Hematopoietic multipotent progenitor cell treated with erythropoietin and hydrocortisone succinate and interleukin-3 and kit ligand, for 8 days (in vitro differentiated cells): ENCODE measurements at places on chromosomes 2 and 18.
A peak's percentile ranks its signal among the peaks of the same experiment; 100 is the strongest.

- no peak for DNase-seq
These were observed 109.9 kb downstream of the GAREM1 start for GRCh38 chr18:32360682-32361345.

DNA sequence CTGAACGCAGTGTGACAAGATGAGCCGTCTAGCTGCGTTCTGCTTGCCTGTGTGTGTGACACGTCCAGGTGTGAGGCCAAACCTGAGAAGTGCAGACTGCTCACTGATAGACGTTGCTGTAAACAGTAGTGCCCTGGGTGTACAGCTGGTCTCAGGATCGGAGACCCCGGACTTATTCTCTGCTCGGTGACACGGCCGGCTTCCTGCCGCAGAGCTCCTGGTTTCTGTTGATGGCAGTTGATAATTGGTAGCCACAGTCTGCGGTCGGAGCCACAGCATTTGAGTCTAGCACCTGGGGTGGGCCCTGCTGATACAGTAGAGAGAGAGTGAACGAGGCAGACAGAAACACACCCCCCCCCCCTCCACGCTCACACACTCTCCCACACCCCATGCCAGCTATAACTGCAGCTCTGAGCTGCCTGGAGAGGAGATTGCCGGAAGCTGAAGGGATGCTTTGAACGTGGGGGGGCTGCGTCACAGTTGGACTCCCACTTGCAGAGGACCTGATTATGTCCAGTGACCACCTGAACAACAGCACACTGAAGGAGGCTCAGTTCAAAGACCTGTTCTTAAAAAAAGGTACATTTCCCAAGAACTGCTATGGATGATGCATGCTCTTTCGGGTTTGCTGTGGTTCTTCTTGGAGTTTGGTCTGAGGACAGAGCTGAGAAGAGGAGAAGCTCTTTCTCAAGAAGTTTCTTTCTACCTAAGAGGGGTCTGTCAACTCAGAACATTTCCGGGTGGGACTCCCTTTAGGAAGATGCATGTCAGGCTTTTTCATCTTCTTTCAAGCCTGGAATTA lies 114.0 kb downstream of the FAM210A start:
- peak; percentile 84 for DNase-seq

DNA sequence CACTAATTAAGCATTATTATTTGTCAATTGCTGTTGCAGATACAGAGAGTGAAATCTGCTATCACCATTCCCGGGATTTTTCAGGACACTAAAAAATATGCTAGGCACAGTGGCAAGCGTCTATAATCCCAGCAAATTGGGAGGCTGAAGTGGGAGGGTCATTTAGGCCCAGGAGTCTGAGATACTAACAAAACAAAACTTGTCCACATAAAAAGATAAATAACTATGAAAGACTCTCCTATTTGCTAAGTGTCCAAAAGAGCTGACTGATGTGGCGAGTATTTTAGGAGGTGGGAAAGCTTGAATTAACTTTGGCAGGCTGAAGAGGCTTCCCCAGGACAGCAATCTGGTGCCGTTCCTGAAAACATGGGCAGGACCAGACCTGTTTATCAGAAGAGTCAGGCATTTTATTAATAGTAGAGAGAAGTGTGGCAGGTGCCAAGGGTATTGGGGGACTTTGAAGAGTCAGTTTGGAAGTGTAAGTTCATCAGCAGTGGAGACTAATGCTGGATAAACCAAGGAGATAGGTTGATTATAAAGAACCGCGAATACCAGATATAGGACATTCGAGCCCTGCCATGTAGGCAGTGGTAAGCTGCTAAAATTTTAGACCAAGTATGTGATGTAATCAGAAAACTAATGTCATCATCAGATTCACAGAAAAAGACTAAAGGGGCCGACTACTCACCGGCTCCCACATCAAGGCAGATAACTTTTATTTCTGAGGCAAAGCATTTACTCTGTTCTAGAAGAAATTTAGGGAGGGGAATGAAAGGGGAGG lies 201.8 kb downstream of the EPHA4 start:
- no peak for DNase-seq

- DNase-seq, result no peak
These were observed 627 bp downstream of the WDCP start for GRCh38 chr2:24046599-24046929.

GRCh38 chr18:77985526-77986281 lies 736.1 kb downstream of the GALR1 start:
- no peak for DNase-seq

DNA sequence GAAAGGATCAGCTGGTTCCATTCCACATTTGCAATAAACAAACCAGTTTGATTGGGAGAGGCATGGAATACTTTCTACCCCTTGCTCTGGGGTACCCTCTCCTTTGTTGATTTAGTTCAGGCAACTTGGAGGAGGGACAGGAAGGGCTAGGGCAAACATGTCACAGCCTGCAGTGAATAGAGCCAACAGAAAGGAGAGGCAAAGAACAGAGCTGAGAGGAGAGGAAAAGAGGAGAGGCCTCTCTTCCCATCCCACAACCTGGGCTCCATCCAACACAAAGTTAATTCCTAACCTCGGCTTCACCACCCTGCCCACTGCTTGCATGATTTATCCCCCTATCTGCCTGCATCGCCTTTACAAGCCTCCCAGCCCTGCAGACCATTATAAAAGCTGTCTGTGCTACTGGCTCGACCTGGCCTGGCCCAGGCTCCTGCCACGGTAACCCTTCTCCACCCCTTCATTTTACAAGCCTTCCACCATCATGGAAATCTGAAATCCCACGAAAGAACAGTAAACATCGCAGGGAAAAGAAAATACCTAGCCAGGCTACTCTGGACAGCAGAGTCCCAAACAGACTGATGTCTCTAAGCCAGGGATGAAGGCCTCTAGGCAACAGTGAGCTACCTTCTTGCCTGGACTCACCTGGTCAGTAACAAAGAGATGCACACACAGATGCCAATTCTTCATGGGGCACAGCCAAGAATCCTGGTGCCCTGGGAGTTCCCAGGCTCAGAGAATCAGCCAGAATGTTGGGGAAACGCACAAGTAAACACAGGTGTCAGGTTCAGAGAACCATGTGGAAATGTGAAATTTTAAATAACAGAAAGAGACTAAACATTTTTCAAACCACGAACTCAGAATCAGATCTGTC lies 43.6 kb downstream of the NHEJ1 start:
- no peak for DNase-seq

- DNase-seq, result no peak
These were observed 166.2 kb downstream of the TDRD15 start for GRCh38 chr2:21289989-21290388.

DNA sequence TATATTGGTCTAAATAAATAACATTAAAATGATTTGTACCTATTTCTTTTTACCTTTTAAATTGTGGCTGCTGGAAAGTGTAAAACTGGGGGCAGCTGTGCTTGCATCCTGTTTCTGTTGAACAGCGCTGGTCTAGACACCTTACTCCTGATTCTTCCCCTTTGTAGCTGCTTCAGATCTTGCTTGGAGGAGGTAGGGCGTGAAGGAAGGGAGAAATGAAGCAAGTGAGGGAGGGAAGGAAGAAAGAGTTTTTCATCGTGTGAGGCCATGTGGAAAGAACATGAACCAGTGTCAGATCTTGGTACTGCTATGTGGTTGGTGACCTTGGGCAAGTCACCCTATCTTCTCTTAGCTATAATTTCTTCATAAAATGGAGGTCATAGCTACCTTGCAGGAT lies 89.0 kb upstream of the SEC11C start:
- DNase-seq, result no peak

DNA sequence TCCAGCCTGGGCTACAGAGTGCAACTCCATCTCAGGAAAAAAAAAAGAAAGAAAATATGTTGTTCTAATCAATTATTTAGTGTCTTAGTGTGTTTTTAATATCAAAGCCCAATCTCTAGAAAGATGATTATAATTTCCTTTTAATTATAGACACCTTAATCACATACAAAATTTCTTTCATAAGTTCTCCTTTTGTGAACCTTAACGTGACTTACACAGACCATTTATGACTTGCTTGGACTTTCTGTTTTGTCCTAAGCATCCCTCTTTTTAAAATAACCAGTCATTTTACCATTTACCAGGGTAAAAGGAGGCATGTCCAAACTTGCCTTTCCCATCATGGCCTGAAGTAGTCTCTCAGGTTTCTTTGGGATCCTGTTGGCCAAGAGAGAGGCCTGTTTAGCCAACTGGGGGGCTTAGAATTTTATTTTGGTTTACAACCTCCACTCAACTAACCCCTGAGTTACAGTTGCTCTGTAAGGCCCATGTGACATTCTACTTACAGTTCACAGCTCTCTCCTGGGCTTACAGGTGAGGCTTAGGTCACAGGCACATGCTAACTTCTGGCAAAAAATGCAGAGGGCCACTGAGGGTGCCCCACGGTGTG lies 23.9 kb upstream of the GPR155 start:
- peak; percentile 19 for DNase-seq

GRCh38 chr2:215765729-215766360 lies 247.5 kb downstream of the MREG start:
- no peak for DNase-seq

DNA sequence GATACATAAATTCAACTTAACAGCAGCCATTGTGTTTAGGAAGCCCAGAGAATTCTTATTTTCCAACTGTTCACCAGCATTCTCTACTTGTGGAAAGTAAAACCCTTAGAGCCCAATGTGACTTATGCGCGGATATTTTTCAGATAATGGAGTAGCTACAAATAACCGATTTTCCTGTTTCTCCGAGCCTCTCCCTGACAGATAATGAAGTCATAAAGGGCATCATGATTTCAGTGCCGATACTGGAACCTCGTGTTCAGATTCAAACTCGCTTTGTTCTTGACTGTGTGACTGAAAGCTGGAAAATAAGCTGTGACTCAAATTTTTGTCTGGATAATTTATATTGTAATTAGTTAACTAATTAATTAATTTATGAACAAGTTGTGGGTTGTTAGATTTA lies 228.2 kb downstream of the VAPA start:
- no peak for DNase-seq

- DNase-seq, result no peak
These were observed 63.4 kb upstream of the PLA2R1 start for GRCh38 chr2:160125828-160126227.

- DNase-seq, result no peak
These were observed 27.6 kb downstream of the INPP5D start for GRCh38 chr2:233087713-233088112.

- no peak for DNase-seq
These were observed 602.3 kb downstream of the TMEM182 start for GRCh38 chr2:103364177-103364576.

GRCh38 chr2:6531304-6531703 lies 334.4 kb downstream of the CMPK2 start:
- no peak for DNase-seq

DNA sequence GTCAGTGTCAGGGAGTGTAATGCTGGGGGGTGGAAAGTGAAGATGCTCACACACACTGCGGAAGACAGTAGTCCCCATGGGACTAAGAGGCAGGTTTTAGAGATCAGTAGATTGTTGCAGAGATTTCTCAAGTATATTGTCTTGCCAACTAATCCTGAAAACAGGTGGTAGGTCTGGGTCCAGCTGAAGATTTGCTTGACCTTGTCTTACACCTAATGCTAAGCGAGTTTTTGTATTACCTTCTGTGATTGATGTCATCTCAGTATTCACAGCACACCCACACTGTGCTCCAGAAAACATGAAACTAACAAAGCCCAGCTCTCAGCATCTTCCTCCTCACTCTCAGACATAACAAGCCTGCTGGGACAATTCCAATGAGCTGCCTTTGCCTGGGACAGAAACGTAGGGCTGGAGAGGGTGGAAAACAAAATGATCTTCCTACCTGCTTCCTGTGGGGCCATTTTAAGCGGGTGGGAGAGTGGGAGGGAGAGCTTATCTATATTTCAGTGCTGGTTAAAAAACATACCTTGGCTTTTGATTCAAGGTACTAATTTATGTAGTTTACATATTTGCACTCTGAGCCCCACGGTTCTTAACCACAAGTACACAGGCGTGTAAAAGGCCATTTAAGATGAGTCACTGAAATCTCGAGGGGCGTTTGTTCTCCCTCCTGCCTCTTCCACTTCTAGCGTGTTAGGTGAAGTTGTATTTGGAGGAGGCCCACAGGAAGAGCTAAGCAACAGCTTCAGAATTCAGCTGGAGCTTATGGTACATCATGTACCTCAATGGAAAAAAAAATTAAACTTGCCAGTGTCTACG lies 23.1 kb upstream of the RBMS1 start:
- DNase-seq, result no peak

GRCh38 chr18:48669991-48670750 lies 131.3 kb downstream of the CTIF start:
- no peak for DNase-seq

DNA sequence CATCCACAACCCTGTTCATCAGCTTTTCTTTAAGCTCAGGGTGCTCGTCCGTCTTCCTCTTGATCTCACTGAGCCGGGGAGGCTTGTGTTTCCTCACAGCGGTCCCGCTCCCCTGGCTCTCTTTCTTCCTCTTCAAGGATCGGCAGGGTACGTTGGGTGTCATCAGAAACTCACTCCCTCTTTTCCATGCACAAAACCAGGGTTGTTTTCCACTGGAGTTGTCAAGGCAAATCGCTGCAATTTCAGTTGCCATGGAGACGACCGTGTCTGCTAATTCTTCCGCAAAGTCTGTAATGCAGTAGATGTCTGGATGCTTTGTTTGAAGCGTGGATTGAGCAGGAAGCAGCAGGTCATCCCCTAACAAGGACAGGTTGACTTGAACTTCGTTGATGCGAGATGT lies 146.4 kb downstream of the DAW1 start:
- no peak for DNase-seq

DNA sequence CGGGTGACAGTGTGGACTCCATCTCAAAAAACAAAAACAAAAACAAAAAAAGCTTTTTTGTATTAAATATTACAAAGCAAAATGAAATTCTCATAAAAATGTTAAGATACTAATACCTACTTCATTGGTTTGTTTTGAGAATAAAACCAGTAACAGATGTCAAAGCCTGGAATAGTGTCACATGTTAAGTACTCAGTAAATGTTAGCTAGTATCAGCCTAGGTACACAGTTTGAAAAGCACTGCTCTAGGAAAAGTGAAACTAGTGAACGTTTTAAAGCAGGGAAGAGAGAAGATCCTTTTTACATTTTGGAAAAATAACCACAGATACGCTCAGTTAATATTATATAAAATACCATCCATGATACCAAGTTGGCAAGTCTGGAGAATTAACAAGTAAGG lies 37.1 kb upstream of the ADAM17 start:
- DNase-seq, result no peak

- DNase-seq, result no peak
These were observed 694.9 kb downstream of the KCNJ3 start for GRCh38 chr2:155393406-155393805.

DNA sequence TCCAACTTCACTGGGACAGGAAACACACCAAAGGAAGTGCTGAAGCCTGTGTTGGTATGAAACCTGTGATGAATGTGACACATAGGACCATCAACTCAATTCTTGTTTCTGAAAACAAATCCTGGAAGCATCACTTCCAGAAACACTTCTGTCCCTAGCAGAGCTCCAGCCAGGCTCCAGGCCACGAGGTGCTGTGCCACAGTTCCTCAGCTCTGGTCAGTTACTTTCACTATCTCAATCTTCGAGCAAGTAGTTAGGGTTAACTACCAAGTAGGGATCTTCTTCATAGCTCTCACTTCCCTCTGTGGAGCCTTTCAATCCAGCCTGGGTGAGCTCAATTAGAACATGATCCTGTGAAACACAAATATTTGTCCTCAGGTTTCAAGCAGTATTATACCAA lies 3.6 kb upstream of the LCT start:
- no peak for DNase-seq

- DNase-seq, result no peak
These were observed 76.3 kb downstream of the ACTR3 start for GRCh38 chr2:113966171-113966570.

- peak; percentile 13 for DNase-seq
These were observed 42.4 kb upstream of the MTIF2 start for GRCh38 chr2:55311444-55311870.
